ENCODE measurements at places on chromosomes 3 and 15.

DNA sequence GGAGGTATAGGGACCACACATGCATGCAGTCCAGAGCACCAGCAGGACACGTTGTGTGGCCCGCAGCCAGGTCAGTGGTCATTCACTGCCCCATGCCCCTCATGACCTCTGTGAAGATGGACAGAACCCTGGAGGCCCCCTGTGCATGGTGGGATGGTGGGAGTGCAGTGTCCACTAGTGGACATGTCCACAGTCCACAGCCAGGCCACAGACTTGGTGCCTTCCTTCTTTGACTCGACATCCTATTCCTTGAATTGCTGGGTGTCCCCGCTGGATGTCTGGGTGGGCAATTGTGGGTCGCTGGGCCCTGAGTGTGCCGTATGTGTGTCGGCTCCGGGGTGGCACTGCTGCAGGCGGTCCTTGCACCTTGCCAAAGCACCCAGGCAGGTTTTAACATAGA, 35.7 kb downstream of the KLF15 start:
- no peak for DNase-seq

GRCh38 chr15:71348597-71348996, 233.3 kb downstream of the THSD4 start:
- no peak for DNase-seq

- DNase-seq = no peak
Observed at GRCh38 chr15:28018291-28019044, 80.6 kb downstream of the OCA2 start.

- no peak for DNase-seq
Observed at GRCh38 chr15:31013863-31014607, 22.6 kb upstream of the MTMR10 start.

DNA sequence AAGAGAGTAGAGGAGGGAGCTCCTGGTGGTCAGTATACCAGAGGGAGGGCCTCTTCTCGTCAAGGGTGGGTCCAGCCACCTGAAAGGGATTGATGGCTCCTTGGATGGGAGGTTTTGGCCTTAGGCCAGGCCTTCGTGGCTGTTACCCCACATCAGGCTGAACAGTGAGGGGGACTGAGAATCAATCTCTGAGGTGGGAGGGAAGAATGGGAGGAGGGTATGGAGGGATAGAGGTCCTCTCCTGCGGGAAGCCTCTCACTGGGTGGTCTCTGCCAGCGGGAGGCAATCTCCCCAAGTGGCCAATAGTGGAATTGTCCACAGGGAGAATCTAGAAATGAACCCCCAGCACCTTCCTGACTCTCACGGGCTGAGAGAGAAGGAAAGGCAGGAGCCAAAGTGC, 53.5 kb downstream of the BSN start:
- no peak for DNase-seq

GRCh38 chr3:153855772-153856171, 265.4 kb upstream of the ARHGEF26 start:
- no peak for DNase-seq

DNA sequence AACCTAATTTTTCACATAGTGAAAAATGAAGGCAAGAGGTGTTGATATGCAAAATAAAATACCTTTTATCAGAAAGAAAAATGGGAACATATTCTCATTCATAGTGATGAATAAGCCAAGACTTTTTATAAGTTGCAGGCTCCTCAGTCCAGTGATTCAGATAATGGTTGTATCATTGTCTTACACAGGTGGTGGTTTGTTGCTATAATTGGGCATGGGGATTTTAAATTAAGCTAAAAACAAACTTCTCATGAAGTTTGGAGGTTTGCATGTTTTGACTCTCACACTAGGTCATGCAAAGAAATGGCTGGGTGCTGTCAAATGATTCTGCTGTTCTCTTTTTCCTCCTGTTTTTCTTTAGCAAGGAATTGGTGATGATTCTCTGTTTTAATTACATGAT, 60.8 kb upstream of the SKIL start:
- DNase-seq = no peak

- no peak for DNase-seq
Observed at GRCh38 chr3:71910108-71910507, 125.2 kb upstream of the PROK2 start.

DNA sequence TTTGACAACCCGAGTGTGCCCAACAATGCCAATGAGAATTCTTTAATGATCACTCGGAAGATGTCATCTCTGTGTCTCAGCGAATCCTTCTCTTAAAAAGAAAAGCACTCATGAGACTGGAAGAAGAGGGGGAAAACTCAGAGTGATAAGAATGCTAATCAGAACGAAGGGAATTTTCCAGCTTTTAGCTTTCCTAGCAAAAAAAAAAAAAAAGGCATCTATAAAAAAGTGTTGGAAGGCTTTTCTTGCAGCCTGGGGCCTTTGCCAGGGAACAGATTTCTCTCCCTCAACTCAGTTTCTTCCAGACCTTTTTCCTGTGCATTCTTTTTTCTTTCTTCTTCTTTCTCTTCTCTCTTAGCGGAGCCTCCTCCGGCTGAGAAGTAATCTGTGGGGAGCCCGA, 80.5 kb upstream of the NEO1 start:
- DNase-seq = no peak

DNA sequence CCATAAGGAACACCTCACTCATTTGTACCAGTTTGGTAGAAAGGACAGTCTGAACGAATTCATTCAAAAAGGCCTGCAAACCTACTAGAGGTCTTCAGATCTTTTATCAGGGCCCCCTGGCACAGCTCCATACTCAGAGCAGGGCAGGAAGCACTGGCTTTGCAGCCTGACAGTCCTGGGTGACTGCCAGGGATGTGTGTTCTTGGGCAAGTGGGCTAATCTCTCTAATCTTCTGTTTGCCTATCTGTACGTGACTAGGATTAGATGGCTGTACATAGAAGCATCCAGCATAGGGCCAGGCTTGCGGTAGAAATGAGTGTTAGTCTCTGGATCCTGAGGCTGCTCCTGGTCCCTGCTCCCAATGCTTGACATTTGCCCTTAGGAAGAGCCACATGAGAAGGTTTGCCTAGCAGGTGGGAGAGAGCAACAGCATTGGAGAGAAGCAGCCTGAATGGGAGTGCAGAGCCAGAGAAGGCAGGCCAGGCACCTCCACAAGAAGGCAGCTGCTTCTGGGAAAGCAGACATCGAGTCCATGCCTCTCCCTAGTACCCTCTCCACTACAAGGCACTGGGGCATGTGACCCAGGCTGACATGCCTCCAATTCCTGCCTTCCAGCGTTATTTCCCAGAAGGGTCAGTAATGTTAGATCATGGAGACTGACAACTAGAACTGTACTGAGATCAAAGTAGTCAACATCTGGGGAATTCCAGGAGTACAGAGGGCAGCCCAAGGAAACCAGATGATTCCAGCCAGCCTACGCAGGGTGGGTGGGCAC, 1.0 kb upstream of the CXCR6 start:
- DNase-seq = no peak

DNA sequence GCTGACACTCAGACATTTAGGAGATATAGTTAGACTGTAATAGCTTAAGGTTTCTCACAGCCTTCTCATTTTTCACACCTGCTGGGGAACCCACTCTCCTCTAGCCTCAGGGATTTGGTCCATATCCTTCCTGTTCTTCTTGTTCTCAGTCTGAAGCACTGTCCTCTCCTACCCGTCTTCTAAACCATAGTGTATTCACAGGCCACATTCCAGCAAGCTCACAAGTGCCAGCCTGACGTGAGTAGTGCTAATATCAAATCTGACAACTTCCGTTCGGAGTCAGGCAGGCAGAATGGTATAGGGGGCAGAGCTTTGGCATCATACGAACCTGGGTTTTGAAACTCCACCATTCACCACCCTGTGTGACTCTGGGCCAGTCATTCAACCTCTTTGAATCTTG, 6.9 kb upstream of the CA12 start:
- no peak for DNase-seq

DNA sequence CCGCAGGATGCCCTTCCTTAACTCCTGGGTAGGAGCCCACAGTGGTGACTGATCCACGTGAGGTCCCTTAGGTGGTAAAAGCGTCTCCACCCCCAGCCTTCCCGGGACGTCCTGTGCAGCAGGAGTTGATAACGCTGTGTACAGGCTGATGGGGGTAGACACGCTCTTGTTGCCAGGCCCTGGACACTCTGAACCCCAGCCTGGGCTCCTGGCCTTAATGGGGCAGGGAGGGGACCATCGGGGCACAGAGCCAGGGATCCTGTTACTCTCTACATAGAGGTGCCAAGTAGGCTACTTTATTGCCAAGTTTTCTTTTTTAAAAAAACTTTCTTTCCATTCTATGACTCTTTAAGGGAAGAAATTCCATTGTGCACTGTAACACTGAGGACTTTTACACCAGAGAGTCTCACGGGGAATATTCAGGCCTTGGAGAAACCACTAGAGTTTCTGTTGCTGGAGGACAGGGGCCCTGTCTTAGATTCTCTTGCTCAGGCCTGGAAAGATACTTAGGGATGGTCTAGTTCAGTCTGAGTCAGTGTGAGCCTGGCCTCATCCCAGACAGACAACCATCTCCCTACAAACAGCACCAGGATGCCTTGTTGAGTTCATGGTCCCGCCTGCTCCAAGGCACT, 104.3 kb upstream of the RNU6-1 start:
- DNase-seq = no peak

GRCh38 chr3:131299836-131300235, 81.7 kb upstream of the NUDT16 start:
- no peak for DNase-seq

- DNase-seq = no peak
Observed at GRCh38 chr3:174308736-174309135, 550.4 kb upstream of the NAALADL2 start.

GRCh38 chr3:132679911-132680310, 19.8 kb downstream of the UBA5 start:
- no peak for DNase-seq
